SK-MEL-5 (cell line): ENCODE measurements at places on chromosomes 6 and 20. TPM values are rescaled to one million over a fixed set of nuclear protein-coding genes. Genes with fewer than 3 reads are reported as not detected.
A peak's percentile ranks its signal among the peaks of the same experiment; 100 is the strongest.

DNA sequence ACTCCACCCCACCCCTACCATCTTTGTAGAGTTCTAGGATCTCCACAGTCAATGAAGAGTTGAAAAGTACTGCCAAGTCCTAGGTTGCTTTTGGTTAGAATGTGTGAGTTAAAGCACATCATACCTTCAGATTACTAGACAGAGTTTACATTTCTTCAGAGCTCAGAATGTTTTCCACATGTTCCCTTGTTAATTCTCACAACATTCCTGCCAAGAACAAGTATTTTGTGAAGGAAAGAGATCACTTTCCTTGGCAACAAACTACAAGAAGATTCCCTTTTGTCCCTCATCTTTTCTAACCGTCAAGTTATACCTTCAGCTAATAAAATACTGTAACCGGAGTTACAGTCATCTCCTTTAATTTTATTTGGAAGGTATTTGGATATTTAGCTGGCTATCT lies 266.8 kb downstream of the ZFAND3 start:
- DNase-seq = no peak

DNA sequence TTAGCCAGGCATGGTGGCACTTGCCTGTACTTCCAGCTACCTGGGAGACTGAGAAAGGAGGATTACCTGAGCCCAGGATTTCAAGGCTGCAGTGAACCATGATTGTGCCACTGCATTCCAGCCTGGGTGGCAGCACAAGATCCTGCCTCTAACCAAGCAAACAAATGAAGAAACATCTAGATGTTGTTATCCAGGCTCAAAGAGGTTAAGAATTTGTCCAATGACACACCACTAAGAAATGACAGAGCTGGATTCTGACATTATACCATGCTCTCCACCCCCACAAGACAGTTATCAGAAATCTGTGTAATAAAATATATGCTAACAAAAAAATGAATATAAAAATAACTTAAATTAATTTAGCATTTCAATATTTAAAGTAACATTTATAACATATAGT lies 925.5 kb upstream of the SLC35B3 start:
- DNase-seq = no peak

DNA sequence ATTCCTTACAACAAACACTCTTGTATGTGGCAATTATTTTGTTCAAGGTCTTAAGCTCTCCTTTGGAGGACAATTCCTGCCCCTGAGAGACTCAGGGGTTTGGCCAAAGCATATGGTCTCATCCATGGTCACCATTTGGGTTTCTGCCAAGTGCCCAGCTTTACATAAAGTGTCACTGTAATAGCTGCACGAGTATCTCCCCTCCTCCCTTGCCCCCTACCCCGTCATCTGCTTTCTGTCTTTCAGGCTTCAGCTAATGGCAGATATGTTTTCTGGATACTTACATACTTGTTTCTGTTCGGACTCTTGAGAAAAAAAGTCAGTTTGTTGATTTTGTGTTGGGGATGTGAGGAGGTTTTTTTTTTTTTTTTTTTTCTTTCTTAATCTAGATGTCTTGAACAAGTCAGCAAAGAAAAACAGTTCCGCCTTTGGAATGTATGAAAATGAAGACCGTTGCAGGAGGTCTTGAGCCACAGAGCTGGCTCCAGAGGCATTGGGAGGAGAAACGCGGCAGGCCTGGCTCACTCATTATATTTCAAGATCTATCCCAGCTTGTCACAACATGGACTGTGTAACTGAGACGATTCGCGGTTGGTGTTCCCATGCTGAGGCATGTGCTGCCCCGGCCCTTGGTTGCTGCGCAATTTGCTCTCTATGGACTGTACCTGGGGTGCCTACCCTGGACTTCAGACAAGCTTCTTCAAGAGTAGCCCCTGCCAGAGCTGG lies 32.6 kb upstream of the STX16 start:
- no peak for DNase-seq

DNA sequence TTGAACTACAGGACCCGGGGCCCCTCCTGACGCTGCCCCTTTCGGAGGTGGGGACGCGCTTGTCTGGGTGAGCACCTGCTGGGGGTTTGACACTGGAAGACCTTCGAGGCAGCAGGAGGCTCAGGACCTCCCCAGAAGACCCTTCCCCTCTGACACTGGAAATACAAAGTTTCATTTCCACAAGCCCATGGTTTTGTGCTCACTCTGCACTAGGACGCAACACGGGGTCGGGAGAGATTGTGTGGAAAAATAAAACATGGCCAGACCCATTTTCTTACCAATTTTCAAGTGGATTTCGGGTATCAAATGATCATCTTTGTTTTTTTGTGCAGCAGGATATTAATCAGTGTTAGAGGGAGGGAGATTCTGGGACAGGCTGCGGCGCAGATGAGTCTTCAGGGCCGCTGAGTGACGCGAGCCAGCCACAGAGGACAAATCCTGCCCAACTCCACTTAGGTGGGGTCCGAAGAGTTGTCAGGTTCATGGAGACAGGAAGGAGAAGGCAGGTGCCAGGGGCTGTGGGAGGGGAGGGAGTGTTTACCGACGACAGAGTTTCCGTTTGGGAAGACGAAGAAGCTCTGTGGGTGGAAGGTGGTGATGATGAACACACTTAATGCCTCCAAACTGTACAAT lies 160.0 kb upstream of the AFDN start:
- no peak for DNase-seq

DNA sequence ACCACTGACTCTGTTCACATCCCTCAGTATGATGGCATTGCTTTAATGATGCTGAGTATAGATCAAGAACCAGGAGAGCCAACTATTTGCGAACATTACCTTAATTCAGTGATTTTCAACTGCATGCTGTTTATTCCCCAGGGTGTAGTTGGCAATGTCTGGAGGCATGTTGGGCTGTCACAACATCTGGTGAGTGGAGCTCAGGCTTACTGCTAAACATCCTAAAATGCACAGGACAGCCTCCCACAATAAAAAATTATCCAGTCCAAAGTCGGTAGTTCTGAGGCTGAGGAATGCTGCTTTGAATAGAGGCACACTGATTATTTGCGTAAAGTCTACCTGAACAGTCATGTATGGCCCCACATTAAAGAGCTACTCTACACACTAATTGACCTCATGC lies 94.8 kb upstream of the OPRM1 start:
- DNase-seq = no peak

- DNase-seq = peak; percentile 85
Measured at GRCh38 chr6:32118782-32119628, 9.0 kb downstream of the ATF6B start.

GRCh38 chr20:14199111-14199510 lies 138.3 kb downstream of the FLRT3 start:
- no peak for DNase-seq

DNA sequence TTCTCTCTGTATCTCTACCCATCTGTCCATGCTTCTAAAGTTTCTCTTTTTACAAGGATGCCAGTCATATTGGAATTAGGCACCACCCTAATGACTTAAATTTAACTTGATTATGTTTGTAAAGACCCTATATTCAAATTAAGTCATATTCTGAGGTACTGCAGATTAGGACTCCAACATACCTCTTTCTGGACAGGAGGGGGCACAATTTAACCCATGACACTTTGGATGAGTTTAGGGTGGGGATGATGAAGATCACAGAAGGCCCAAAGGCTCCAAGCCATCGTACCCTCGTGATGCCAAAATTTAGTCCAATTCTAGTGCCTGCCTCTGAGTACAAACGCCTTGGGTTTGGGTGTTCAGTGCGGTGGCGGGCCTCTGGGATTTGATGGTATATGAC lies 15.0 kb upstream of the NKX2-2 start:
- peak; percentile 10 for DNase-seq

DNA sequence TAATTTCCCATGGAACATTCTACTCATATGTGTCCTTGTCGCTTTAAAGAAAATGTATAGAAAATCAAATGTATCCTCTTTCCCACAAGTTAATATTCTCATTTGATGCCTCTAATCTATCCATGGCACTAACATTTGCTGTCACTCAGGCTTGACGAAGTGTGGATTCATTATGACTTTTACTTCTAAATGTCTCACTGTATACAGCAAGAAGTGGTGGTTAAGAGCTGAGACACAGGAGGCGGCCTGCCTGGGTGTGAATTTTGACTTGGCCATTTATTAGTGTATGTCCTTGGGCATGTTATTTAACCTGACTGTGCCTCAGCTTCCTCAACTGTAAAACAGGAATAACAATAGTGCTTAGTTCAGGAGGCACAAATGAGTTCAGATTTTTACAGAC lies 70.0 kb downstream of the TRMT6 start:
- DNase-seq = no peak

DNA sequence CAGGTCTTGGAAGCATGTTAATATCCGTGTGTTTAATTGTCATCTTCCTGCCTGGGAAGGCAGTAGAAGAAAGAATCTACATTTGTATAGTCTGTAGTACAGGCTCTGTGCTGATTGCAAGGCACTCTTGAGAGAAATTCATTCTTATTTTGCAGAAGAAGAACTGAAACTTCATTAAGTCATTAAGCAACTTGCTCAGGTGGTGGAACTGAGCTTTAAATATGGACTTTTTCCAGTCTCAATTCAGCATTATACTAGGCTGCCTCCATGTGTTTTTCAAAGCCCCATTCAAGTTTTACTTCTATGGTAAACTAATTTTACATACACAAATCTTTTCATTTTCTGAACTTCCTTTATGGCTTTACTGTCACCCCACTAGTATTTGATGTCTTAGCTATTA lies 18.7 kb downstream of the ZNF451 start:
- no peak for DNase-seq

- no peak for DNase-seq
Measured at GRCh38 chr6:98212468-98212867, 621.9 kb upstream of the POU3F2 start.

The CCDC167 gene
- 31.1 and 40.7 TPM in 2 replicates for total RNA-seq

The MLN gene
- total RNA-seq = not detected in 2 replicates

The TSBP1 gene
- total RNA-seq = not detected in 2 replicates

The TMC2 gene
- not detected in 2 replicates for total RNA-seq

The RCAN2 gene
- 0.11 TPM in 1 of 2 replicates, not detected in the other for total RNA-seq

The SRSF12 gene
- total RNA-seq = 0.13 and 0.21 TPM in 2 replicates
